Globus pallidus (tissue), 1 donor: ENCODE measurements at places on chromosomes 4 and X.

DNA sequence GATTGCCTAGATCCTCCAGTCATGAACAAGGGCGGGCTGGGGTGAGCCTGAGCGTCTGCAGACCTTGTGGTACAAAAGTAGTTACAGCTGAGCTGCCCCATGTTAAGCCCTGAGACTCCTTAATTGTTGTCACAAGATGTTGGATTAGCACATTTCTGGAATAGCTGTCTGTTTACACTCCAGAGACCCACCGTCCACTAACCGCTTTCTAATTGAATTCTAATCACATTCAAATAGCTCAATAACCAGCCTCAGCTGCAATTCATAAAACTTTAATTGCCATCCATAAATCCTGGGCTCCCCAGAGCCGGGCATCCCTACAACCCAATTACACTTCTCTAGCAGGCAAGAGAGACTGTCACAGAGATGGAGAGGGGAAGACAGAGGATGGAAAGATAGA, 1.6 kb upstream of the GSX2 start:
- no peak for DNase-seq

GRCh38 chrX:7261672-7262332, 113.8 kb upstream of the PUDP start:
- DNase-seq, result peak; percentile 9

- DNase-seq, result no peak
These were observed 327.1 kb downstream of the GLUD2 start for GRCh38 chrX:121374471-121374870.

DNA sequence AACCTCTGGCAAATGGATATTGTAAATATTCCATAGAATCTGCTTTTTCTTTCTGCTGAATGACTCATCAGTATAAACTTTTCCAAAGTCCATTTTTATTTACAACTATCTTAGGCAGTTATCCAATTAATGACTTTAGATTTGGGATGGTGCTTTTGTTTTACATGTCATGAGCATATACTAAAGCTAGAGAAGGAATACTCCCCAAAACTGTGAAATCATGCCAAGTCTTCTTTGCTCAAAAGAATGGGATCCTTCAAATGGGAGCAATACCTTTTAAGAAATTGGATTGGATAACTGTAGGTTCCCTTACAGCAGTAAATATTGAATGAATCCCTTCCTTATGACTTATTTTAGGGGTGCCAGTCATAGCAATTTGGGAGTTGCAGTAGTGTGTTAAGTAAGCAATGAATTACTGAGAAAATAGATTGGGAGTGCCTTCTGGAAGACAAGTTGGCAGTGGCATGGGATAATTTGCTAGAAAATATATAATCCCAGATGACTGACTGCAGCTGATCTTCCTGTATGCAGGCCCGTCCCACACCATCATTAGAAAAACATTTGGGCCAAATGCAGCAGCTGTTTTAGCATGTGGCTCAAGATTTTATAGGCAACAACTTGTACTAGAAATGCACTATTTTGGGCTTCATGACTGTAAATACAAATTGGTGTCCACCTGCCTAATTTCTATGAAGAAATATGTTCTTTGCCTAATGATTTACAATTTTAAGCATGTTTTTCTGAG, 2.8 kb downstream of the TMPRSS11D start:
- DNase-seq, result no peak

GRCh38 chrX:80537096-80537495, 116.8 kb downstream of the TENT5D start:
- no peak for DNase-seq
